ENCODE measurements at places on chromosomes 1 and 21. TPM values are rescaled to one million over a fixed set of nuclear protein-coding genes. Genes with fewer than 3 reads are reported as not detected.

C1orf94 gene
- 0.19 TPM for total RNA-seq

SLFNL1 gene
- 0.19 TPM for total RNA-seq

EFHD2 gene
- 6.5 TPM for total RNA-seq

S100A7 gene
- total RNA-seq, result not detected

EXO1 gene
- 32.2 TPM for total RNA-seq

YTHDF2 gene
- total RNA-seq, result 107 TPM

FNBP1L gene
- total RNA-seq, result 114 TPM

DNA sequence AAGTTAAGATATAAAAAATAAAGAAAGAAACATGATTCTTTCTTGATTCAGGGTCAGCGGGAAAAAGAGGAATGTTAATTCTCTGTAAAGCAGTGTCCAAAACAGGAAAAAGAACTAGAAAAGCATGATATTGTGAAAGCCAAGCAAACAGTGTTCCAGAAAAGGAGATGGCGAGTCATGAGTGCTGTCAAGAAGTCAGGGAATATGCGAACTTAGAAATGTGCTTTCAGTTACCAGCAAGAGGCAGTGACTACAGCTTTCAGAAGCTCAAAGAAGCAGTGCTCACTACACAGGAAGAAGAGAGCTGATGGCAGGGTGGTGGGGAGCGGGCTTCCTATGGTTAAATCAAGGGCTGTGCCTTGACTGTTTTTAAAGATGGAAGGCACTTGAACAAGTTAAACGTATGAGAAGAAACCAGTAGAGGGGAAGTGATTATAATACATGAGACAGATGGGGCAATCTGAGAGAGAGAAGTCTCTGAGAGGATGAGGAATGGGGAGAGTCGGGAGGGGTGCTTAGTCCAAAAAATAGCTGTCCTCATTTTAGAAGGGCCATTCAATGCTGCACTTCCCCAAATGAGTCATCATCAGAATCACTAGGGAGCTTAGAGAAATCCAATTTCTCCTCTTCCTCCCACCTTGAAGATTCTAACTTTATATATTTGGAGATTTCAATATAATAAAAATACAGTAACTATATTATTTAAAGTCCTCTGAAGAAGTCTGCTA lies 90.4 kb downstream of the KCNK1 start:
- DNase-seq, result no peak

- DNase-seq, result no peak
Measured at GRCh38 chr1:74835051-74835450, 102.1 kb downstream of the TYW3 start.

DNA sequence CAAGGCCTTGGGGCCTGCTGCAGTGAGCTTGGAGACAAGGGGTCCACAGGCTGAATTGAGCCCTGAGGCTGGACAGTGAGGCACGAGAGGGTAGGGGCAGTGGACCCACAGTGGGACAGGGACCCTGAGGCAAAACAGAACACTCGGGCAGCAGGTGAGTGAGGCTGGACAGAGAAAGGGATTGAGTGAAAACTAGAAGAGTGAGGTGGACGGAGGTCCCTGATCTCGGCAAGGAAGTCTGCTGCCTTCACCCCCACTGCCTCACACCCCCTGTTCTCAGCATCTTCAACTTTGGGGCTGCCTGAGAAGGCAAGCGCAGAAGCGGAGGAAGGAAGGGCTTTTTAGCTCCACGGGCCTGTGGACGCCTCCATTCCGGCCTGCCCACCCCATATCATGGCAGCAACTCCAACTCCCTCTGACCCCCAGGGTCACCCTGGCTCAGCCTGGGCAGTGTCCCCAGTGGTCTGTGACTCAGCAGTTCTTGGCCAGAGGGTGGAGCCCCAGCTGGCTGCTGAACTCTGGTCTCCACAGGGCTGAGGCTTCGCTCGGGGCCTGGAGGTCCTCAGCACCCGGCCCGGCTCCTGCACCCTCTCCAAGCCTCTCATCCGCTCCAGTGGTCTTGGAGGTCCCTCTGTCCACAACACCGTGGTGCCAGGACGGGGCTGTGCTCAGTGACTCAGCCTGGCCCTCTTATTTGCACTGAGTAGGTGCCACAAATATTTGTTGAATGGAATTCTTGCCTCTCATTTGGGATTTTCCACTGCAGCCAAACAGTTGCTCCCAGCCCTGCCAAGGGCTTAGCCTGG lies 60.0 kb upstream of the EPS8L3 start:
- DNase-seq, result no peak

- no peak for DNase-seq
Measured at GRCh38 chr21:42118901-42119300, 47.8 kb downstream of the UMODL1 start.

DNA sequence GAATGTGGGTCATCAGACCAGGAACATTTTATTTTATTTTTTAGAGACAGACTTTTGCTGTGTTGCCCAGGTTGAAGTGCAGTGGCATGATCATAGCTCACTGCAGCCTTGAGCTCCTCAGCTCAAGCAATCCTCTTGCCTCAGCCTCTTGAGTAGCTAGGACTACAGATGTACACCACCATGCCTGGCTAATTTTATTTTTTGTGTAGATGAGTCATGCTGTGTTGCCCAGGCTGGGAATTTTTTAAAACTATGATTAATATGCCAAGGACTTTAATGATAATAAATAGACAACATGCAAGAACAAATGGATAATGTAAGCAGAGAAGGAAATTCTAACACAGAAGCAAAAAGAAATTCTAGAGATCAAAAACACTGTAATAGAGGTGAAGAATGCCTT lies 142.4 kb downstream of the AK5 start:
- DNase-seq, result no peak

DNA sequence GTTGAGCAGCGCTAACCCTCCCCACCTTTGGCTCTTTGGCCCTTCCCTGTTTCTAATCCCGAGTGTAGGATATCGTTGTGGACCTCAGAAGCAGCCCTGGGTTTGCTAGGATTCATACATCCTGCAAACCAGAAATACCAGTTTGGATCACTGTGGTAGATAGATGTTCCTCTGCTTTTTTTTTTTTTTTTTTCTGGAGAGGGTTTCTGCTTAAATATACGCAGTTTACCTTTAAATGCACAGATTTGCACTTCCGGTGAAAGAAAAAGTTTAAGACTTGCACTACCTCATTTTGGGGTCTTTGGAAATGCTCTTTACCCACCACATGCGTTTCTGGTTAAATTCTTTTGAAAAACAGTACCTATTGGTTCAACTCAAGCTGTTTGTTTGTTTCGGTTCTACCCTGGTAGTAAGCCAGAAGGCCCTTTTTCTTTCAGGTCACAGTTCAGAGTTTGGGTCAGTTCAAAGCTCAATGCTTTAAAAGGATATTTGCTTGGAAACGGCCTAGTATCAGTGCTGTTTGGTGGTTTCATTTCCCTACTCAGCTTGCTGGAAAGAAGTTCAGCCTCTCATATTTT lies 908 bp downstream of the DDI2 start:
- DNase-seq, result no peak

DNA sequence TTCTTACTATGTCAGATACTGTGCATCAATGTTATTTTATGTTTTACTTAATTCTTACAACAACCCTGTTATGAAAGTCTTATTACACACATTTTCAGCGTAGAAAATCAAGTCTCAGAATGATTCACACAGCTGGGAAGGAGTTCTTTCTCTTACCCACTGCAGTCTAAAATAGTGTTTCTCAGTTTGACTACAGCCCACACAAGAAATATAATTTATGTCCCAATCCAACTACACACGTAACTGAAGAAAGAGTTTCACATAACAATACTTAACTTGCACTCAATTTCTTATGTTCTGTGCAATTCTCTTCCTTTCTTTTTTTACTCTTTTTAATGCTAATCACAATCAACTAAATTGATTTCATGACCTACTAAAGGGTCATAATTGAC lies 252.8 kb upstream of the ADGRL2 start:
- no peak for DNase-seq

GRCh38 chr1:157856538-157856937 lies 14.9 kb upstream of the CD5L start:
- no peak for DNase-seq

GRCh38 chr1:44939061-44939460 lies 47.3 kb downstream of the EIF2B3 start:
- DNase-seq, result no peak
